ENCODE measurements at places on chromosomes 2 and 18.

- no peak for DNase-seq
Measured at GRCh38 chr18:74351354-74351753, 35.7 kb downstream of the C18orf63 start.

DNA sequence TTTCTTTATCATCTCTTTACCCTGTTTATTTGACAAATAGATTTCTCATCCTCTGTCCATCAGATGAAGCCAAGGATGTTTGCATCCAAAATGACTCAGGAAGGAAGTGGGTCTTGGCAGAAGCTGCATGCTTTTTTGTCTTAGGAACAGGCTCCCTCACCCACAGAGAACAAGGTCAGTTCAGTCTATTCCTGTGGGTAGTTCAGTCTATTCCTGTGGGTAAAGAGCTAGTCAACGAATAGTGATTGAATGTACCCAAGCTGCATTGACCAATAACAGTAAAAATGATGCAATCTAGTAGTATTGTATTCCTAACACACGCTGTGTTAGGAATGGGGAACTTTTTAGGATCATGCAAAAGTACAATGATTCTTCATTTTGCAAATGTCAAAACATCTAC is 290.8 kb upstream of the TANK start:
- DNase-seq: no peak

GRCh38 chr2:13390676-13391075 is 673.9 kb downstream of the TRIB2 start:
- DNase-seq: no peak

DNA sequence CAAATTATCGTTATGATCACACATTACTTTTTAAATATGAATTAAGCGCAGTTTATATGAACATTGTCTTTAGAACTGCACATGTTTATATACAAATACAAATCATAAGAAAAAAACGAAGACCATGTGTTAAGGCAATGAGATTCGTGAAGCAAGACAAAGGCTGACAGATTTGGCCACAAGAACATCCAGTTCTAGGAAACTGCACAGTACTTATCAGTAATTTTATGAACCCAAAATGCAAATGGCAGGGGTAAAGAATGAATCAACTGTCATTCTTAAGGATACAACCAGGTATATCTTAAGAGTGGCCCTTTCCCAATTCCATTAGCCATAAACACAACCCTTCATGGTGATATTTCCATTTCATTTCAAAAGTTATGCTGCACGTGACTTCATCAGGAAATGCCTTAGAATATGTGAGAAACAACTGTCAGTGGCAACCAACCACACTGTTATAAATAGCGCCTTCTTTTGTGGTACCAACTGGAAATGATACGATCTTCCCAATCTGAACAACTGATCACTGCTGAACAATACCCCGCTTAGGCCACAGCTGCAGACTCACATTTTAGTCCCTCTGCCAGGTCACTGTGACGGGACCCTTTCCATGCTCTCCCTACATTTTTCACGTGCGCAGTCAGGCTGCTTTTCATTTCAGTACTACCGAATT is 144.9 kb downstream of the L3MBTL4 start:
- no peak for DNase-seq
